Stimulated activated CD8-positive, alpha-beta memory T cell treated with anti-CD3 and anti-CD28 coated beads, Interleukin-7, amount 100 ng/mL, for 1 hour (primary cell): ENCODE measurements at places on chromosomes 12 and 14.

DNA sequence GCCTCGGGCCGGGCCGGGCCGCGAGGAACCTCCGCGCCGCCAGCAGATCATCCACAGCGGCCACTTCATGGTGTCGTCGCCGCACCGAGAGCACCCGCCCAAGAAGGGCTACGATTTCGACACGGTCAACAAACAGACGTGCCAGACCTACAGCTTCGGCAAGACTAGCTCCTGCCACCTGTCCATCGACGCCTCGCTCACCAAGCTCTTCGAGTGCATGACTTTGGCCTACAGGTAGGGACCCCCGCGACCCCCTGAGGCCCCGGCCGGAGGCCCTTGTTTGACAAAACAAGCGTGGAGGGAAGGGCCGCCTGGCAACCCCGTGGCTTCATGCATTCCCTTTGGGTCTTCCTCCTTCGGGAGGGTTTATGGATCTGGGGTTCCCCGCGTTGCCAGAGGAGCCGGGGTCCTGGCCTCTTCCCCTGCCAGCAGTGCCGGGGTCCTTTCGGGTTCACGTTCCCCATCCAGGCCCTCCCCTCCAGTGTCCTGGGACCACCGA lies 526 bp downstream of the MLXIP start:
- DNase-seq, result no peak

DNA sequence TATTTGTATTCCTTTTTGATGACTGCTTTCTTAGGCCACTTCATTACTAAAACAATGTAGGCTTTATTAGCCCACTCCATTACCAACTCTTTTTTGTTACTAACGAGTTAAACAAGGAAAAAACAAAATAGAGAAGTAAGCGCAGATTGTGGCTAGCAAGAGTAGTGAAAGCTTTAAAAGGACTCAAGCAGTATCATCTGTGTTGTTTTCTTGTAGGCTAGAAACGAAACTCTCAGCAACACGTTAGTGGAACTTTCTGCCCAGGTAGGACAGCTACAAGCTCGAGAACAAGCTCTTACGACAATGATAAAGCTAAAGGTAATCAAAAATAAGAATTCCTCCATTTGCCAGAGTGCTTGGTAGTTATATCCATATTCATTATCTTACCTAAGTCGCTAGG lies 11.1 kb downstream of the CCDC62 start:
- no peak for DNase-seq

- no peak for DNase-seq
Measured at GRCh38 chr14:68664225-68664681, 128.6 kb downstream of the ZFP36L1 start.

GRCh38 chr14:99348816-99349614 lies 77.0 kb upstream of the BCL11B start:
- no peak for DNase-seq

GRCh38 chr12:79357048-79357447 lies 333.7 kb downstream of the PAWR start:
- DNase-seq, result no peak

DNA sequence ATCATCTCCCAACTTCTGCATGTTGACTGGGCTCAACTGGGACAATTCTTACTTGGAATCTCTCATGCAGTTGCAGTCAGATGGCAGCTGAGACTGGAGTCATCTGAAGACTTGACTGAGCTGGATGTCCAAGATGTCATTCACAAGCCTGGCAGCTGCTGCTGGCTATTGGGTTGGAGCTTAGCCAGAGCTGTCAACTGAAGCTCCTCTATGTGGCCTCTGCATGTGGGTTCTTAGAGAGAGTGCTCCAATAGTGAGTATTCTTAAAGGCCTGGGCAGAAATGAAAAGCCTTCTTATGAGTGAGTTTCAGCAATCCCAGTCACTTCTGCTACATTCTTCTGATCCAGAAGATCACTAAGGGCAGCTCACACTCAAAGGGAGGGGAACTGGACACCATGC lies 440.9 kb downstream of the LRIG3 start:
- DNase-seq, result no peak
